ENCODE measurements at places on chromosomes 1 and 21. TPM values are rescaled to one million over a fixed set of nuclear protein-coding genes. Genes with fewer than 3 reads are reported as not detected.

CATSPER4 gene
- total RNA-seq: not detected

CFHR3 gene
- total RNA-seq: not detected

OR2T3 gene
- not detected for total RNA-seq

LORICRIN gene
- total RNA-seq: not detected

CACNA1S gene
- not detected for total RNA-seq

TDRD10 gene
- 3.8 TPM for total RNA-seq

PARS2 gene
- total RNA-seq: 3.2 TPM

EXTL2 gene
- 27.8 TPM for total RNA-seq

CFHR2 gene
- not detected for total RNA-seq

FHAD1 gene
- 0.20 TPM for total RNA-seq

KRTAP10-4 gene
- not detected for total RNA-seq

ATAD3C gene
- total RNA-seq: 0.20 TPM

FCN3 gene
- total RNA-seq: not detected

SOD1 gene
- total RNA-seq: 203 TPM

MT1HL1 gene
- total RNA-seq: not detected

PRELP gene
- not detected for total RNA-seq

RNU5D-1 gene
- total RNA-seq: not detected

OR2M3 gene
- not detected for total RNA-seq

RGS13 gene
- not detected for total RNA-seq

COL11A1 gene
- not detected for total RNA-seq

ANKRD65 gene
- 0.07 TPM for total RNA-seq

AGBL4 gene
- total RNA-seq: not detected

AGMAT gene
- 1.4 TPM for total RNA-seq

EYA3 gene
- total RNA-seq: 19.3 TPM

LENEP gene
- 0.56 TPM for total RNA-seq

FLG2 gene
- not detected for total RNA-seq

MANEAL gene
- 0.88 TPM for total RNA-seq

SH2D5 gene
- 1.4 TPM for total RNA-seq

AQP10 gene
- total RNA-seq: 0.13 TPM

MFAP2 gene
- total RNA-seq: 12.6 TPM

SAMD11 gene
- total RNA-seq: 0.07 TPM

HIVEP3 gene
- total RNA-seq: 1.1 TPM

GPA33 gene
- total RNA-seq: not detected

CELA3B gene
- total RNA-seq: 0.26 TPM

PTPRF gene
- total RNA-seq: 152 TPM

NGF gene
- total RNA-seq: not detected

ALG6 gene
- 27.2 TPM for total RNA-seq

NUP210L gene
- total RNA-seq: 0.11 TPM

FMO4 gene
- total RNA-seq: 0.86 TPM

SLC35F3 gene
- not detected for total RNA-seq

Data from pulmonary artery endothelial cell (primary cell).